Heart left ventricle (tissue), 16 donors: ENCODE measurements at places on chromosomes 4 and X. TPM values are rescaled to one million over a fixed set of nuclear protein-coding genes. Genes with fewer than 3 reads are reported as not detected.

PPP4R3C gene
- not detected for total RNA-seq

NOX1 gene
- total RNA-seq = not detected

ARHGAP6 gene
- 3.7 TPM for total RNA-seq

DNA sequence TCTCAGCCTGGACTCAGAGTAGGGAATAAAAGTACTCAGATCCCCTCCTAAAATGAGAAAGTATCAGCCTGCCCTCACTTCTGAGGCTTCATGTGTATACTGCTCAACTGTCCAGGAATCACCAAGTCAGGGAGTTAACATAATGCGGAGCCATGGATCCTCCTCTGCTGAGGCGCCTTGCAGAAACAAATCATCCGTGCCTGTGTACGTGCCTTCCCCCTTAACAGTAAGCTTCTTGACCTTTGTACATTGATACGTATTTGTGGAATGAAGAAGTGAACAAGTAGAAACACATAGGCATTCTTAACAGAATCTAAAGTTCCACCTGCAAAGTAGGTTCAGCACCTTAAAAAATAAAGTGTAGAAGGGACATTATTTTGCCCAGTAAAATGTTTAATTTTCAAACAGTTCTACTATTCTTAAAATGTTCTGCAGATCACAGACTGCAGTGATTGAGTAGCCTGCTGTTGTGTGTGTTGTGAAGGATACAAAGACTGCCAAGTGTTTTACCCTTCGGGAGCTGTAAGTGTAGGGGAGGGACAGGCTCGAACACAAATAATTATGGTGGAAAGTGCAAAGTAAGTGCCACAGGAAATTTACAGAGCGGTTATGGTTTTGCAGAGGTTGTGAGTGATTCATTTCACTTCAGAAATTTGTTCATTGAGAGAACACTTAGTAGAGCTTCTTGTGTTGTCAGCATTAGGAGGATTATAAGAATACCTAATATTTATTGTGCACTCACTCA, 61.9 kb downstream of the ARHGAP10 start:
- no peak for DNase-seq

DNA sequence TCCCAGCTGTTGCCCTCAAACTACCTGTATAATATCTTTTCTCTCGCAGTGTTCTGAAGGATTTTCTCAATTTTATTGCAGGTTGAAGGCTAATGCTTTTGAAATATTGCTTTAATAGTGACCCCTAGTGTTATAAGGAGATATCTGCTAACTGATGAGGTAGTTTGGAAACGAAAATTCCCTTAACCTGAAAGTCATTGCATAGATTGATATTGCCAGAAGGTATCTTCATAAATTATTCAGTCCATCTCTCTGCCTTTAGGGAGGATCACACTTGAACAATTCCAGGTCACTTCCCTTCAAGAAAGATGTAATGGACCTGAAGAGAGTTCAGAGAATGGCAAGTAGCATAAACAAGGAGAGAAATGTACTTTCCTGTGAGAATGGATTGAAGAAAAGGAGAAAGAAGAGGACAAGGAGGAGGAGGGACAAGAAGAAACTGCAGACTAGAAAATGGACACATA, 44.1 kb downstream of the TIGD4 start:
- no peak for DNase-seq

DNA sequence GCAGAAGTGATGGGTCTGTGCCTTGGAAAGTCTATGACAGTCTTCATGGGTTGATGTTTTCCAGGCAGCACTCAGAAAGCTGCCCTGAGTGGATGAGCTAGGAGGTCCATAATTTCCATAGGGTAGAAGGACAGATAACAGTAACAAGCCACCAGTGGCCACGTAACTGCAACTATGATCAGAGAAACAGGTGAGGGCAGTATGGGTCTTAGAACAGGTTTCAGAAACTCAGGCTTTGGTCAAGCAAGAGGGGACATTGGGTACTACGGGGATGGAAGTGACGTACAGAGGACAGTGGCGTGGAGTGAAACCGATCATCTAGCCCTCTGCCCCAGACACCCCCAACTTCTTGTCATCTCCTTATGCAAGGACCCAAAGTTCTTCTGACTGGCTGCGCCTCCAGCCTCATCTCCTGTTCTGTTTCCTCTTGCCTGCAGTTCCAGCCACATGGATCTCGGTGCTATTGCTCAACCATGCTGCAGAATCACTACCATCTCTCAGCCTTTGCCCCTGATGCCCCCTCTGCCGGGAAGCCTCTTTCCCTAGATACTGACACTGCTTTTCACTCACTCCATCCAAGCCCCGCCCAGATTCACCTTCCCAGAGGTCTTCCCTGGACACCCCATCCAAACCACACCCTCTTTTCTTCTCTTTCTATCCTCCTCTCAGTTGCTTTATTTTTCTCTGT, 123.4 kb downstream of the MFAP3L start:
- DNase-seq = no peak

- no peak for DNase-seq
Measured at GRCh38 chr4:34245276-34245675, 1999.0 kb downstream of the ARAP2 start.
